Stimulated activated CD8-positive, alpha-beta memory T cell treated with anti-CD3 and anti-CD28 coated beads, Interleukin-15, amount 100 ng/mL, for 24 hours (primary cell): ENCODE measurements at places on chromosomes 12 and 14.
A peak's percentile ranks its signal among the peaks of the same experiment; 100 is the strongest.

DNA sequence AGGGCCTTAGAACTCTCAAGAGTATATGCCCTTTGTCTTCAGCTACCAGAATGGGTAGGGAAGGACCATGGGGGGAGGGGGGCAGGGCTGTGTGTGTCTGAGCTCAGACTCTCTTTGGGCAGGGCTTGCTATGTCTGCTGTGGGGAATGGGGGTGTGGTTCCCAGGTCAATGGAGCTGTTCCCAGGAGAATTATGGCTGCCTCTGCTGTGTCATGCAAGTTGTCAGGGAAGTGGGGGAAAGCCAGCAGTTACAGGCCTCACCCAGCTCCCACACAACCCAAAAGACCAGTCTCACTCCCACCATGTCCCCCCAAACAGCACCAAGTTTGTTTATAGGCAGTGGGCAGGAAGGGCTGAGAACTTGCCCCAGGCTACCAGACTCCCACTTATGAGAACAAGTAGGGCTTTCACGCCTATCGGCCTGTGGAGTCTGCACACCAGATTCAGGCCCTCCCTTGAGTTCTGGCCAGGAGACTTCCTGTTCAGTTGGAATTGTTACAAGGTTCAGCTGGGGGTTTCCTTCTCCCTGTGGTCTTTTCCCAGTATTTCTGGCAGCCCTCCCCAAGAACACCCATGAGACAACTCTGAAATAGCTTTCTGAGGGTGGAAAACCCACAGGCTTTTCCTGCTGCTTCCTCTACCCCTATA, 6.1 kb upstream of the SERPINA11 start:
- DNase-seq, result no peak

DNA sequence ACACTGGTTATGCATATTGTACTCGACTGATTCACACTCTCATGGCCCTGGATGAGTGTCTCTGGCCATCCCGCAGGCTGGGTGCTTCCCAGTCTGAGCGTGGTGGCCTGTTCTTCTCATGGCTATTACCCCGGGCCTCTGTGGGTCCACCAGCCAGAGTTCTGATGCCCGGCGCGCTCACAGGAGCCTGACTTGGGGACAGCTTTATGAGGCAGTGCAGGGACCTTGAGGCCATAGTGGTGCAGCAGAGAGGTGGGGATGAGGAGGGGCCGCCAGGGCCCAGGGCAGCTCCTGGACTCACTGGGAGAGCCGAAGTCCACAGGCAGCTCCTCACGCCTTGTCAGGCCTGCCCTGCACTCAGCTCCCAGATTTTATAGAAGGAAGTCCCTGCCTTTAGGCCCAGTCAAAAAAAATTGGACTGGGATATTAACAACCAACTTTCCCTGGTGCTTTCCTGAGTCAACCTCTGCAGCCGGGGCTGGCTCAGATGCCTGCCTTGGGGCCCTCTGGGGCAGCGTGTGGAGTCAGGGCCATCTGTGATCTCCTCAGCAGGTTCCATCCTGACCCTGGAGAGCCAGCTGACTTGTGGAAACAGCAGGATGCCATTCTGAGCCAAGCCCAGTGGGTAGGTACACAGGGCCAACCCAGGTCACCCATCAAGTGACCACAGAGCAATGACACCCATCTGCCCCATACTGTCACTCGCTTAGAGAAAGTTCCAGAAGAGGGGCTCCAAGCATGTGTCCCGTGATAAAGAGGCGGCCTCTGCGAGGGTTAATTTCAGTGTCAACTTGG, 89.4 kb upstream of the DIO3 start:
- DNase-seq, result no peak

GRCh38 chr12:46402941-46403718, 30.6 kb upstream of the SLC38A2 start:
- DNase-seq, result no peak

GRCh38 chr14:95998656-95999055, 40.5 kb upstream of the C14orf132 start:
- DNase-seq, result no peak

- no peak for DNase-seq
Observed at GRCh38 chr12:128974881-128975280, 121.6 kb downstream of the GLT1D1 start.

DNA sequence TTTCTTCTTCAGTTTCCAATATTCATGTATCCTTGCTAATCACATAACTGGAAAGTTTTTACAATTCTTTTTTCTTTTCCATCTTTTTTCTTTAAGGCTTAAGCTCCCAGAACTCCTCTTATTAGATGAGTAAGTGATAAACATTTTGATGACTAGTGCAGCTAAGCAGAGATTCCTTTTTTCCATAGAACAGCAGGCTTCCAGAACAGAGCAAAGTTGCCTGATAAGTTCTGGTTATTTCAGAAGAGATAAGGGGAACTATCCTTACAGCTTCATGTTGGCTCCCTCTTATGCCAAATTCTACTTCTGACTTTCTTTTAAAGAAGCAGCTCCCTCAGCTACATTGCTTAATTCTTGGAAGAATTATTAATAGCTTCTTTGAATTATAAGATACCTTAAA, 194.7 kb upstream of the FAR2 start:
- DNase-seq, result no peak

- peak; percentile 31 for DNase-seq
Observed at GRCh38 chr12:989751-990660, 1.0 kb upstream of the ERC1 start.
